ENCODE measurements at places on chromosomes 3 and 15.

- no peak overlapping the region for H3K27ac ChIP-seq
- H3K27me3 ChIP-seq: peaks cover 15% of the 10 kb centered on the region
These were observed 714 bp downstream of the GNAT1 start for GRCh38 chr3:50192124-50192523.

- H3K4me1 ChIP-seq: no peaks in the 10 kb centered on the region
- no peak overlapping the region for H3K27ac ChIP-seq
- H3K27me3 ChIP-seq: no peaks in the 10 kb centered on the region
- no peak for DNase-seq
- H3K36me3 ChIP-seq: no peaks in the 10 kb centered on the region
These were observed 227.6 kb downstream of the MFSD1 start for GRCh38 chr3:159029306-159030026.

GRCh38 chr15:66721954-66722353, 19.9 kb downstream of the SMAD6 start:
- no peak for DNase-seq
- no peaks in the 10 kb centered on the region for H3K27me3 ChIP-seq
- peaks cover 51% of the 10 kb centered on the region for H3K4me1 ChIP-seq
- no peak overlapping the region for H3K27ac ChIP-seq
- no peak overlapping the region for H3K4me3 ChIP-seq

DNA sequence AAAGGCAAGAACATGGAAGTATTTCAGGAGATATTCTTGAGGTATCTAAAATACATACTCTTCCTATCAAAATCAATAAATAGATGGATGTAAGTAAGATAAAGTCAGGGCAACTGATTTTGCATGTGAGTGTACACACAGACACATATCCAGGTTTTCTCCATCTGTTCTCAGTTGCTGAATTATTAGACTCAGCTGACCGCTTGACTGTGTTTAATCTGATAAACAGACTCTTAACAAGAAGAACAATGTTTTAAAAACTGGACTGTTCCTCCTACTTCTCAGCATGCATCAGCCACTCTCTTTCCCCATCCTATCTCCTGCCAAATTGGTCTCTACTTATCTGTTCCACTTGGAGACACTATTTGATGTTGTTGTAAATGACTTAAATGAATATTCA, 73.5 kb downstream of the GOLGA8G start:
- no peaks in the 10 kb centered on the region for H3K27me3 ChIP-seq
- DNase-seq: no peak
- no peak overlapping the region for H3K4me3 ChIP-seq
- no peak overlapping the region for H3K27ac ChIP-seq
- H3K36me3 ChIP-seq: no peaks in the 10 kb centered on the region

DNA sequence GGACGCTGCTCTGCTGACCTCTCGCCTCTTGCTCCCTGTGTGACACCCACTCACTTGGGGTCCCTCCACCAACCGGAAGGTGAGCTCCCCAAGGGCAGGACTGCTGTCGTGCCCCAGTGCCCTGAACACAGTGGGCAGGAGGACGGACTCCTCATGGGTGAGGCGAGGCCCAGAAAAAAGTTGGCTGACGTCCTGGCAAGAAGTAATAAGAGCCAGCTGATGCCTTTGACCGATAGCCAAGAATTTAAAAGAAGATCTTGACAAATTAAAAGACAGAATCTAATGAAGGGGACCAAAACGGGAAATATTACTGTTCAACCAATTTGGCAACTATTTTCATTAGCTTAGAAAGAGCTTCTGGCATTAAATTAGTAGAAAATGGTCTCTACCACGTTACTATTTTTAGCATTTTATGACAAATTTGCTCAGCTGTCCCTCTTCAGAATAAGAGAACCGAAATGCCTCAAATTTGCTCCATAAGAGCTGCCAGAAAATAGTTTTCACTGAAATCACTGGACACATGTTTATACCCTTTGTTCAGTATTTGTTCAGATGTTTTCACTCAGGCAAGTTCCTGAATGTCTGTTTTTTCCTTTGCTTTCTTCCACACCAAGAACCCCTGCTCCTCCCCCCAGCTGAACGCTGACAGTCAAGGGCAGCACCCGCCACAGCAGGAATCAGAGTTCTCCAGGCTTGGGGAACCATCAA, 60.5 kb downstream of the XXYLT1 start:
- H3K27ac ChIP-seq: no peak overlapping the region
- peaks cover 26% of the 10 kb centered on the region for H3K4me1 ChIP-seq
- H3K27me3 ChIP-seq: no peaks in the 10 kb centered on the region
- H3K4me3 ChIP-seq: no peak overlapping the region

GRCh38 chr3:33071946-33072345, 25.0 kb downstream of the GLB1 start:
- no peaks in the 10 kb centered on the region for H3K27me3 ChIP-seq
- H3K27ac ChIP-seq: no peak overlapping the region
- H3K36me3 ChIP-seq: peaks cover 50% of the 10 kb centered on the region
- no peak for DNase-seq
- peaks cover 16% of the 10 kb centered on the region for H3K4me1 ChIP-seq
- no peak overlapping the region for H3K4me3 ChIP-seq

DNA sequence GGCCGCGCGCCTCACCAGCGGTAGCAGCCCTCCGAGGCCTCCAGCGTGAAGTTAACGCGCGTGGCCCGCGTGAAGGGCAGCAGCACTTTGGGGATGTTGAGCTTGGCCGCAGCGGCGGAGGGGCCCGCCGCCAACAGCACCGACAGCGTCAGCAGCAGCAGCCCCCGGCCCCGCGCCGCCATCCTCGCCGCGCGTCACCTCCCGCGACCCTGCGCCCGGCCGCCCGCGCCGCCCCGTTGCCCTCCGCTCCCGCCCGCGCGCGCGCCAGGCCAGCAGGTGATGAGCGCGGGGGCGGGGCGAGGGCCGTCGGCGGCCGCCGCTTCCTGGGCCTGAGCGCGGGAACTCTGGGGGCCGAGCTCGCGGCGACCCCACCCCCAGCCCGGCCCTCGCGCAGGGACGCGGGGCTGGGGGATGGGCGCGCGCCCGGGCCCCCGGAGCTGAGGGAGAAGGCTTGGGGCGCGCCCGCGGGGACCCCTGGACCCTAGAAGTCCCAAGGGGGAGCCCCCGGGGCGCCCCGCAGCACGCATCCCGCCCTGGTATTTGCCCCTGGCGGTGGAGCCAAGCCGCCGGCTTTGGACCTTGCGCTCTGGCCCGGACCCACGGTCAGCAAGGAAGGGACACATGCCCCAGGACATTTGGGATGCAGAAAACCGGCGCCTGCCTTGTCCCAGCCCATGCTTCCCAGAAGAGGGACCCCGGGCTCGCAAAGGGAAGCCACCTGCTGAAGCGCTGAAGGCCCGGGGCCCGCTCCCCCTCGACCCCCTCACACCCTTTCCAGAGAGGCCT, at the start of gene NUP210:
Gene NUP210, minus strand, starts transcription at position 278 of the 786 bp plus-strand sequence. Its CDS starts 96 bp downstream, at position 182.
- peak within 1 kb of the TSS; percentile 62 for H3K4me3 ChIP-seq
- peaks cover 32% of the 10 kb centered on the region for H3K36me3 ChIP-seq
- DNase-seq: peak; percentile 94
- H3K4me1 ChIP-seq: peaks cover 50% of the 10 kb centered on the region
- H3K27ac ChIP-seq: peak within 1 kb of the TSS; percentile 91

GRCh38 chr3:142680710-142681109, 43.1 kb upstream of the TRPC1 start:
- no peak overlapping the region for H3K4me3 ChIP-seq
- H3K4me1 ChIP-seq: no peaks in the 10 kb centered on the region
- DNase-seq: no peak
- H3K27me3 ChIP-seq: no peaks in the 10 kb centered on the region
- no peak overlapping the region for H3K27ac ChIP-seq
- H3K36me3 ChIP-seq: no peaks in the 10 kb centered on the region

DNA sequence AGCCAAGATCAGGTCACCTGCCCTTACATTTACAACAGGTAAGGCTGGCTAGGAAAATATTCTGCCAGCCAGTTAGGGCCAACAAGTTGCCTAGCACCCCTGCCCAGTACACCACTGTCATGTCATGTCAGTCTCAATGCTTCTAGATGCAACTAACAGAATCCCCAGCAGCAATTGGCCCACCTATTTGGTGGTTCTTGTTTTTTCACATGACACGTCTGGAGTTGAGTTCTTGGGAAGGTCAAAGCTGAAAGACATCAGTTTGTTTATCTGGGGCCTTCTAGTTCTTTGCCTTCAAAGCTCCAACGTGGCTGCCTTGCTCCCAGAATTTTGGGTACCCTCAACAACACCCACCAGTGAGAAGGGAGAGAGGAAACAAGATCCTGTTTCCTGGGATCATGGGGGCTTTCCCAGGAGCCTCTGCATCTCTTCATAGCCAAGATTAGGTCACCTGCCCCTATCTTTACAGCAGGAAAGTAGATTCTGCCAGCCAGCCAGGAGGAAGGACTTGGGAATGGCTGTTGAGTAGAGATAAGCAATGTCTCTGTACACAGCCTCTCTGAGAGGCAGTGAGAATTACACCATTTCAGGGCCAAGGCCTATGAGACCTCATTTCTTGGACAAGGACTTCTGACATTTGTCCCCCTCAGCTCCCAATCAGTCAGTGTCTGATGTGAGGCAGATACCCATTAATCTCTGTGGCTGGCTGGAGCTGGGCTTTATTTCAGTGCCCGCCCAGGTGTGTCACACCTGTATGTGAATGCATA, 8.6 kb downstream of the GPX1 start:
- no peaks in the 10 kb centered on the region for H3K36me3 ChIP-seq
- H3K4me3 ChIP-seq: no peak overlapping the region
- no peaks in the 10 kb centered on the region for H3K27me3 ChIP-seq

GRCh38 chr15:61171209-61171608, 57.9 kb downstream of the RORA start:
- H3K36me3 ChIP-seq: no peaks in the 10 kb centered on the region
- no peak for DNase-seq
- no peak overlapping the region for H3K4me3 ChIP-seq
- no peaks in the 10 kb centered on the region for H3K4me1 ChIP-seq
- H3K27ac ChIP-seq: no peak overlapping the region

DNA sequence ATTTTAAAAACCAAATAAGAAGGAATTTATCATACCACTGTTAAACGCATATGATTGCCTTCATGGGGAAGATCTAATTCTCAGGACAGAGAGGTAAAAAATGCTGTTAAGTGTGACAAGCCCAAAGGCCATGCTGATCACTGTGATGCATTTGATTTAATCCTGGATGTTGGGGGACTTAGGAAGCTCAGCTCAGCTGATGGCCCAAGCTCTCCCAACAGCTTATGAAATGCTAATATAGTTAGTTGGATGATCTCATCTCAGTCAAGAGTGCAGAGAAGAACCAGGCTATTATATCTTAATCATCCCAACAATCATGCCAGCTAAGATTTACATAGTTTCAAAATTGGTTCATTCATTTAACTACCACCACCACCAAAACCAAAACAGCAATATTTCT, 340.0 kb downstream of the IL20RB start:
- no peaks in the 10 kb centered on the region for H3K36me3 ChIP-seq
- DNase-seq: no peak
- no peak overlapping the region for H3K4me3 ChIP-seq
- no peak overlapping the region for H3K27ac ChIP-seq

DNA sequence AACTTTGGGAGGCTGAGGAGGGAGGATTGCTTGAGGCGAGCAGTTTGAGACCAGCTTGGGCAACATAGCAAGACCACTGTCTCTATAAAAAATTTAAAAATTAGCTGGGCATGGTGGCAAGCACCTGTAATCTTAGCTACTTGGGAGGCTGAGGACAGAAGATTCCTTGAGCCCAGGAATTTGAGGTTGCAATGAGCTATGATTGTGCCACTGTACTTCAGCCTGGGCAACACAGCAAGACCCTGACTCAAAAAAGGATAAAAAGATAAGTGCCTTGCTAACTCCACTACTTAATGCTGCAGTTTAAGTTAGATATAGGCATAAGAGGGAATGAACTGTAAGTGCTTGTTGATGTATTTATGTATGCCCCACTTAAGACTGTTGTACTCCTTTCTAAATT, 102.2 kb downstream of the P3H2 start:
- H3K36me3 ChIP-seq: no peaks in the 10 kb centered on the region
- no peaks in the 10 kb centered on the region for H3K4me1 ChIP-seq
- H3K4me3 ChIP-seq: no peak overlapping the region
- DNase-seq: no peak

DNA sequence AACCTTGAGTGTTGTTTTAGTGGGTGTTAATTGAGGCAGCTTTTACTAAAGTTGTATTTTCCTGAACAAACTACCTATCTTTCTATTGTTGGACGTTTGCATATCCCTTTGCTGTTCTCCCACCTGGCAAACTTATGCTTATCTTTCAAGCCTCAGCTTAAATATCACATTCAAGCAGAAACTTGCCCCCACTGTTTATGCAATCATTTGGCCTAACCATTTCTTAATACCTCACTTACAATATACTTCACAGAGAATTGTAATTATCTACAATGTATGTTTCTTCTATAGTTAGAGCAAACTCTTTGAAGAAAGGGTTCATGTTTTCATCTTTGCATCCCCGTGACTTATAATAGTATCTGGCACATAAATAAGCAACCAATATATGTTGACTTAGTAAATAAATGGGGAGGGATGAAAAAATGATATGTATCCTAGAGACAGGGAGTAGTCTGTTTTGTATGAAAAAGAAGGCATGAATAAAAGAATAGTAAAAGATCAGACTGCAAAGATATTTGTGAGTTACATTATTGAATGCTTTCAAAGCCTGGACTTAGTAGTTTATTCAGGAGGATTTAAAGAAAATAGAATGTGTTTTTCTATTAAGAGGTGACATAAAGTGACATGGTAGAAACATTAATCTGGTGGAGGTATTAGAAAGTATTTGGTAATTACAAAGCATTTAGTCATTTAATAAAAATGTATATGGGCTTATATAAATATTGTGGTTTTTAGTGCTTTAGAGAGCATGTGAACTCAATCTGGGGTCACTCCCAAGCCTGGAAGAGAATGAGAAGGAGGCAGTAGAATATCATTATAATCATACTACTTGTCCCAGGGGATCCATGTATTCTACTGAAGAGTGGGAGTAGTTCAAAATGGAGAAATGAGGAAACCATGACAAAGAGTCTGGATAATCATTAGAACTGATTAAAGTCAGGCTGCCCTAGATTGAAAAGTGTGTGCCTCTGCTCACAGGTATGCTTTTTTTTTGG, 60.0 kb upstream of the DCBLD2 start:
- no peak overlapping the region for H3K27ac ChIP-seq
- no peaks in the 10 kb centered on the region for H3K4me1 ChIP-seq
- H3K27me3 ChIP-seq: no peaks in the 10 kb centered on the region
- H3K36me3 ChIP-seq: no peaks in the 10 kb centered on the region
- DNase-seq: no peak
- no peak overlapping the region for H3K4me3 ChIP-seq

DNA sequence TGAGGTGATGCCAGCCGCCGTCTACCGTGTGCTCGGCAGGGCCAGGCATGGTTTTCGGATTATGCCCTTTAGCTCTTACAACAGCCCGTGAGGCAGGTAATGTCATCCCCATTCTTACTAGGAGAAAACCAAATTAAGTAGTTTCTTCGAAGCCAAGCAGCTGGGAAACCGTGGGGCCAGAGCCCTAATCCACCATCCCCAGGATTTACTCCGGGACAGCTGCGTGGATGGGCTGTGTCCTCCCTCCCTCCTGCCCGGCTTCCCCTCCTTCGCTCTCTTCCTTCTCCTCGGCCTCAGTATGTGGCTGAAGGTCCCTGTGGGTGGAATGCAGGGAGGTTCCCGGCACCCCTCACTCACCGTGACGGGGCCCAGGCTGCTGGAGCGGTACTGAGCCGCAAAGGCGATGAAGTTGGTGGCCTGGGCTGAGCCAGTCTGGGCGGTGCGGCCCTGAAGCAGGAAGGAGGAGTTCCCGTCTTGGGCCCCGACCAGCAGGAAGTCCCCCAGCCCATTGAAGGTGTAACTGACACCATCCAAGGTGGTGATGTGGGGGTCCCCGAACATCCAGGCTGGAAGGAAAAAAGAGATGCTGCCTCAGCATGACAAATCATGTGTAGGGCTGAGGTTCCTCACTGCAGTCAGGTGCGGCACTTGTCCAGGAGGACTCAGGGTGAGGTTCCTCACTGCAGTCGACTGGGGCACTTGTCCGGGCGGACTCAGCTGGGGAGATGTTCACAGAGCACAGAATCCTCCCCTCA, 42.5 kb downstream of the MUC20 start:
- H3K27ac ChIP-seq: no peak overlapping the region
- H3K27me3 ChIP-seq: peaks cover 18% of the 10 kb centered on the region
- H3K4me1 ChIP-seq: peaks cover 6% of the 10 kb centered on the region
- H3K4me3 ChIP-seq: no peak overlapping the region
- no peak for DNase-seq

All from K562 (cell line).